Activated CD8-positive, alpha-beta memory T cell treated with anti-CD3 and anti-CD28 coated beads for 1 hour (primary cell): ENCODE measurements at places on chromosomes 7 and 10.

DNA sequence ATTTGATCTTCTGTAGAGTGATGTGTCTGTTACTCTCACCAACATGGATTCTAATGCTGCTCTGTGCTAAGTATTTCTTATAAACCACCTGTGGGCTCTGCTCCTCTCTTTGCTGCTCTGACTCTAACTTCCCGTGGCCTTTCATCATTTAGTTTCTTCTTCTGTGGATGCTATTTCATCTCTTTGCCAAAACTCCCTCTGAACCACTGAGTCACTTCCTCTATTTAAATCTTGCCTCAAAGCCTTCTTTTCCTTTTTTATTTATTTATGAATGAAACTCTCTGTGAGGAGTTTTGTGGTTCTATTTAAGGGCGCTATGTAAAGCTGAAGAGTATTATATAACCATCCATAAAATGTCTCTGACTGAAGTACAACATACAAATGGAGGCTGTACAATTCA is 538.5 kb downstream of the SUGCT start:
- no peak for DNase-seq

DNA sequence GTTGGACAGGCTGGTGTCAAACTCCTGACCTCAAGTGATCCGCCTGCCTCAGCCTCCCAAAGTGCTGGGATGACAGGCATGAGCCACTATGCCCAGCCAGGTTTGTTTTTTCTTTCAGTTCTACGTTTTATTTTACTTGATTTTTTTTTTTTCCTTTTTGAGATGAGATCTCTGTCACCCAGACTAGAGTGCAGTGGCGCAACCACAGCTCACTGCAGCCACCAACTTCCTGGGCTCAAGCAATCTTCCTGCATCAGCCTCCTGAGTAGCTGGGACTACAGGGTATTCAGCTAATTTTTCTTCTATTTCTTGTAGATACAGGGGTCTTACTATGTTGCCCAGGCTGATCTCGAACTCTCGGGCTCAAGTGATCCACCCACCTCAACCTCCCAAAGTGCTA is 24.3 kb downstream of the GDI2 start:
- no peak for DNase-seq

- DNase-seq = no peak
These were observed 44.3 kb upstream of the ARL4A start for GRCh38 chr7:12643001-12643643.

DNA sequence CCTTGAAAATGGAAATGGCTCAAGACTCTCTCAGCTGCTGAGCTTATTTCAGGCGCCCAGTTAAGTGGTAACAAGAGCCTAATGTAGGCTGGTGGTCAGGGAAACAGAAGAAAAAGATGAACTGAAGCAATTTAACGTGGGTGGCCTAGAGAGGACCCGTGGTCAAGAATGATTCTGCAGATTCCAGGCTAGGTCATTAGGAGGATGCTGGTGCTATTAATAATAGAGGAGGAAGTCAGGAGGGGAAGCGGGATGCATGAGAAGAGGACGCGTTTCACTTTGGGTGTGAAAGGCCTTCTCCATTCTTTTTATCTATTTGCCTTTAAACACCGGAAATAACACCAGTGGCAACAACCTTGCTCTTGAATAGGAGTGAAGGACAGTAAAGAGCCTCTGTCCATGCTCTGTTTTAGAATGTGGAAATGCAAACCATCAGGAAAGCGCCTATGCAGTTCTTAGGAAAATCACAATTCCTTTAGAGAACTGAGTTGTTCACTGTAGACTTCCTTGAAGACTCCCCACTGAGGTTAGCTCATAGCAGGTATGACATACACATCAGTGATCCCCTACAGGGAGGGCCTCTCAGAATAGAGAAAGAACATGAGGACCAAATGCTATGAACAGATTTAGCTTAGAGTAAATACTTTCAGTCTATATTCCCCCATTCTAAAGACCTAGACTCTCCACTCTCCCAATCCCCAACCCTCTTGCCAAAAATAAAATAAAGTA is 8.6 kb downstream of the LIPA start:
- no peak for DNase-seq

DNA sequence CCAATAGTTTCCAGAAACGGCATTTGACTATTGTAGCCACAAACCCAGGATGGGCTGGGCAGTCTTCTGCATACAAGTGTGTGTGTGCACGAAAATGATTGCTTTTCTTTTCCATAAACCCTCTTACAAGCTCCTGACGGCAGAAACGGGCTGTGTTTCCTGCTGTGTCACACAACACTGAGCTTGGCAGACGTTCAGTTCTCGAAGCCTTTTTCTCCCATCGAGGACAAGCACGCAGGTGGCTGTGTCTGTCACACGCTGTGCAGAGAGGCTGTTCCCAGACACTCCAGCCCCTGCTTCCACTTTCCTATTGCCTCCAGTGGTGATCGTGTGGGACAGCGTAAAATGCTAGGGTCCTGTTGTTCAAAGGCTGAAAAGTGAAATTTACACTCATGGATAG is 32.1 kb downstream of the RBAK start:
- DNase-seq = no peak

- no peak for DNase-seq
These were observed 588.2 kb upstream of the KCND2 start for GRCh38 chr7:119684763-119685162.

DNA sequence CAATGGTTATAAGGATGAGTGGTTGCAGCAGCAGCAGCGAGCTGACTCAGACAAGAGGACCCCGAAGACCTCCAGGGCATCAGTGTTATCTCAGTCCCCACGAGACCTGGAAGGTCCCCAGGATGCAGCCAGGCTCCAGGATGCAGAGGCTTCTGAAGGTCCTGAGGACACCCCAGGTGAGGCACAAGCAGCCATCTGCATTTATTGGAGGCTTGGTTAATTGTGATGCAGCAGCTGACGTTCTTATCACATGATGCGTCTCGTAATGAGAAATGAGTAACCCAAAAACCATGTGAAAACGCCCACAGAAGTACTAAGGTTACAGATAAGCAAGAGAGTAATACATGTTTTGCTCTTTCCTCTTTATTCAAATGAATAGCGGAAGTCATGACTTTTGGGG is 17.4 kb downstream of the C7orf57 start:
- DNase-seq = no peak

GRCh38 chr10:50544095-50544856 is 79.5 kb downstream of the SGMS1 start:
- DNase-seq = no peak

DNA sequence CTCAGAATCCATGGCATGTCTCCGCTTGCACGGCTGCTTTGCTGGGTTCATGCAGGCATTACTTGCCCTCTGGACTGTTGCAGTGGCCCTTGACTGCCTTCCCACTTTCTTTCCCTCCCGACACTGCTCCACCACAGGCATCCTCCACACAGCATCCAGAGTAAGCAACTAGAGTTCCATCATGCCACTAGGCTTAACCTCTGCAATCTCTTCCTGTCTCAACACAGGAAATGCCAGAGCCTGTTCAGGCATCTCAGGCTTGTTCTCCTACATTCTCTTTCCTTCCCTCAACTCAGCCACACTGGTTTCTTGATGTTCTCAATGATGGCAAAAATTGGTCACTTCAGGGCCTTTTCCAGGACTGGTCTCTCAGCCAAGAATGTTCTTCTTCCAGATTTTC is 284.5 kb upstream of the KLF6 start:
- DNase-seq = no peak

- no peak for DNase-seq
These were observed 137.6 kb downstream of the C10orf105 start for GRCh38 chr10:71582019-71582418.

- no peak for DNase-seq
These were observed 89.9 kb downstream of the ADCY1 start for GRCh38 chr7:45663965-45664633.

- no peak for DNase-seq
These were observed 23.8 kb downstream of the CPED1 start for GRCh38 chr7:121012170-121012874.

DNA sequence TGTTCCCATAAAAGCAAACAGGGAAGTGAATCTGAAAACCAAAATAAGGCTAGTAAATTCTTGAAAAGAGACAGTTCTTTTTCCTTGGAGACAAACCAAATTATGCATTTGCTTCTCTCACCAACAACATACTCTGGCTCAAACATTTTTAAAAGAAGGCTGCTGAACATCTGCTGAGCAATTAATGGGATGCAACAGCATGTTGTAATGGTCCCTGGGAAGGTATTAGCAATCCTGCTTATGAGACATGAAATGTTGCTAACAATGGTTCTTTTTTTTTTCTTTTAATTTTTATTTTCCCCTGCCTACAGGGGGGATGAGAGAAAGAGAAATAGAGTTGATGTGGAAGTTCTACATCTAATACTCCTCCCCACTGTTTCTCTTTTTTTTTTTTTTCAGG is 572.1 kb downstream of the SORCS1 start:
- DNase-seq = no peak

DNA sequence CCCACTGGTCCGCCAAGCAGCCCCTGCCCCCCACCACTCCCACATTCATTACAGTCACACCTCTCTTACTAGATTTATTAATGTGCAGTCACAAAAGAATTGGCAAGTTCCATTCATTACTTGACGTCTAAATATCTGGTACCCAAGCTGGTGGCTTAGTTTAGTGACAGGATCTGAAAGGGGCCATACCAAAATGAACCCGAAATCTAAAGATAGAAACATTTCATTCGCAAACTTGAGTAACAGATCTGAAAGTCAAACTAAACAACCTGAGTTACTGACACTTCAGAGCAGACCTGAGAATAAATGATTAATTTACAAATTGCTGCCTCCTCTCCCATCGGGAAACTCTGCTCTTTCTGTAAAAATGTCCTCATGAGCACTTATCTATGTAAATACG is 53.4 kb downstream of the TNS3 start:
- DNase-seq = no peak

DNA sequence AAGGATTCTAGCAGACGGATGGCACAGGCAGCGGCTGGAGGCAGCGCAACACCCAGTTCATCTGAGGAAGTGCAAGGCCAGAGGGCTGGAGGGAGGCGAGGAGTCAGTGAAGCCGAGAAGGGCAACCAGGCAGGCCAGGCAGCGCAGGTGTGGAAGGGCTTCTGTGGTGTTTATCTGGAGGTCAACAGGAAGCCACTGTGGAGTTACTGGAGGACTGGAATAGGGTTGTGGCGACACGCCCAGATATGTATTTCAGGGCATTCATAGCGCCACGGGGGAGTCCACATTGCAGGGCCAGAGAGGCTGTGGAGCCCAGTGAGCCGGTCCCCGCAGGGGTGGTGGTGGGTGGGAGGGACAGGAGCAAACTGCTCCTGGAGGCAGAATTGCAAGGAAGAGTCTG is 150.6 kb downstream of the CDH23 start:
- DNase-seq = no peak

- no peak for DNase-seq
These were observed 51.7 kb downstream of the AKR1D1 start for GRCh38 chr7:138127996-138128395.

DNA sequence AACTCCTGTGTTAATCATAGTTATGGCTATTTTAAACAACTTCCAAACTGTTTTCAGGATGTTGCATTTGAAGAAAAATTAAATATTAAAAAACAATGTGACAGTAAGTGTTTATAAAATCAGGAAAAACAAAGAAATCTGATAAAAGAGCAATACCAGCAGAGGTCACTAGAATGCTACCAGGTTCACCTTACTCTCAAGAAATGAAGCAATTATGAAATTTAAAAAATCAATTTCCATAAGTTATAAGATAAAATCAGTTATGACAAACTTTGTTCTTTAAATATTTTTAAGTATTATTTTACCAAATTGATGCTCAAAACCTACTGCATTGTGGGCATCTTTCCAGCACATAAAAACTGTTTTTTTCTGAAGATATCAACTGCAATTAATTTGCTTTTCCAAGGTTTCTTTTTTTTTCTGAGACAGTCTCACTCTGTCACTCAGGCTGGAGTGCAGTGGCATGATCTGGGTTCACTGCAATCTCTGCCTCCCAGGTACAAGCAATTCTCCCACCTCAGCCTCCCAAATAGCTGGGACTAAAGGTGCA is 50.7 kb upstream of the RHEB start:
- DNase-seq = no peak

- DNase-seq = no peak
These were observed 8.5 kb downstream of the SFTPD start for GRCh38 chr10:79940431-79940830.

GRCh38 chr10:13051126-13051694 is 48.8 kb upstream of the OPTN start:
- no peak for DNase-seq

DNA sequence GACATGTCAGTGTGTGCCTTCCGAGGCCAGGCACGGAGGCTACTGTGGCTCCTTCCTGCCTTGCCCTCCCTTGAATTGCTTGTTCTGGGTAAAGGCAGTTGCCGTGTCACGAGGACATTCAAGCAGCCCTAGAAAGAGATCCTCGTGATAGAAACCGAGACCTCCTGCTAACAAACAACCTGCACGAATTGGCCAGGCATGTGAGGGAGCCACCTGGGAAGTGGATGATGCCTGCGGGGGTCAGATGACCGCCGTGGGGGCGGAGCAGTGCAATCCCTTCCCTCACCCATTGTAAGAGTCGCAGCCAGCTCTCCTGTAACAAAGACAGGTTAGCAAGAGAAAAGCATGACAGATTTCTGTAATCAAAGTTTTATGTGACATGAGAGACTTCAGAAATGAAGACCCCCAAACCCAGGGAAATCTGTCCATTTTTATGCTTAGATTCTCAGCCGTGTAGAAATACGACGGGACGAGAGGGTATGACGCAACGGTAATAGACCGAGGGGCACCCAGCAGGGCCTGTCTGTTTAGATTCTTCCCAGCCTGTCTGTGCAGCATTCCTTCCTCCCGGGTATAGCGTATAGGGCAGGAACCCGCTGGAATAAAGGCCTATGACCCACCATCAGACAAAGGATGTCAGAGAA is 241.7 kb downstream of the GATA3 start:
- no peak for DNase-seq

DNA sequence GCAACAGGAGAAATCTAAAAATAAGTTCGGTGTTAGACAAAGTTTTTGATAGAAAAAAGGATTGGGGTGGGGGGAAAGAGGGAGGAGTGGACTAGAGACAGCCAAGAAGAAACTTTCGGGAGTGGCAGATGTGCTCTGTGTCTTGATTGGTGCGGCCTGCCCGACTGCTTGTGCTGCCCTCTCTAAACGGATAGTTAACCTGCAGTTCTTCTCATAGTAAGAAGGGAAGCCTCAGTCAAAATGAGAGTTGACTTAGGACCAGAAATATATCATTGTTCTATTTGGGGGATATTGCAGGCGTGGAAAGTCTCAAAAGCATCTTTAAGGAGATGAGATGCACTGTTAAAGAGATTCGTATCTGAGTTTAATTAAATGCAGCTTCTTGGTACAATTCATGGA is 39.3 kb downstream of the UBE3C start:
- DNase-seq = no peak

GRCh38 chr10:54284526-54285193 is 516.4 kb downstream of the PCDH15 start:
- DNase-seq = no peak

GRCh38 chr7:98628418-98628817 is 11.3 kb downstream of the NPTX2 start:
- DNase-seq = no peak

- no peak for DNase-seq
These were observed 207.3 kb downstream of the NXPH1 start for GRCh38 chr7:8640671-8641070.

- DNase-seq = no peak
These were observed 19.6 kb upstream of the GPR37 start for GRCh38 chr7:124784879-124785818.
